ENCODE measurements at places on chromosomes 5 and 9.

GRCh38 chr5:82839881-82840280 lies 237.3 kb downstream of the TMEM167A start:
- no peak for DNase-seq

DNA sequence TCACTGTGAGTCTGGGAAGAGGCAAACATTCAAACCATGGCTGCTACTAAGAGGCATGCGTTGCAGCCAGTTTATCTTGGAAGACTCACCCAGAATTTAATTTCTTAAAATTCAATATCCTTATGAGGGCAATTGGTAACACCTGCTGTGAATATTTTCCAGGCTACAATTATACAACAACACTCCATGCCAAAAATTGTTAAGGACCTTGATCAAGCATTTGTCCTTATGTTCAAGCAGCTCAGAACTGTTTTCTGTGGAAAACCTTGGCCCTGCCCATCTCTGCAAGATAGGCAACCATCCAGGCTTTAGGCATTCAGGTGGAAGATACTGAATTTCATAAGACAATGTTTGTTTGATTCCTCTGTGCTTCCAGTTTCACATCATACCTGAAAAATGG lies 327.8 kb downstream of the FBXL7 start:
- DNase-seq = no peak

- peak; percentile 65 for DNase-seq
Measured at GRCh38 chr5:17037751-17038150, 101.7 kb upstream of the MYO10 start.

GRCh38 chr5:1808439-1808838 lies 7.2 kb downstream of the NDUFS6 start:
- peak; percentile 77 for DNase-seq

DNA sequence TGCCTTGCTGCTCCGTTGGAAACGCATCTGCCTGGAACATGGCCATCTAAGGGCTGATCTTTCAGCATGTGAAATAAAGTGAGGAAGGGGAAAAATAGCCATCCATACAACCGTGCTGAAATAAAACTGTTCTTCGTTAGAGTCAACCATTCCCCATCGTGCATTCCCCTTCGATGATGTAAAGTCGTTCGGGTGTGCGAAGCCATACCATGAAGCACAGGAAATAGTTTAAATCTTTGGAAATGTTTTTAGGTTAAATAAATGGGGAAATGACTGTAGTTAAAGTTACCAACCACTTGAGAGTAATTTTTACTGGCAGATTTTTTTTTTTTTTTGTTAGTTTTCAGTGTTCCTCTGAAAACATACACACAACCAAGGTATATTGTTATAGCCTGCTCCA lies 302.5 kb downstream of the SH3GL2 start:
- DNase-seq = no peak

GRCh38 chr5:79842991-79843390 lies 148.1 kb downstream of the MTX3 start:
- no peak for DNase-seq

DNA sequence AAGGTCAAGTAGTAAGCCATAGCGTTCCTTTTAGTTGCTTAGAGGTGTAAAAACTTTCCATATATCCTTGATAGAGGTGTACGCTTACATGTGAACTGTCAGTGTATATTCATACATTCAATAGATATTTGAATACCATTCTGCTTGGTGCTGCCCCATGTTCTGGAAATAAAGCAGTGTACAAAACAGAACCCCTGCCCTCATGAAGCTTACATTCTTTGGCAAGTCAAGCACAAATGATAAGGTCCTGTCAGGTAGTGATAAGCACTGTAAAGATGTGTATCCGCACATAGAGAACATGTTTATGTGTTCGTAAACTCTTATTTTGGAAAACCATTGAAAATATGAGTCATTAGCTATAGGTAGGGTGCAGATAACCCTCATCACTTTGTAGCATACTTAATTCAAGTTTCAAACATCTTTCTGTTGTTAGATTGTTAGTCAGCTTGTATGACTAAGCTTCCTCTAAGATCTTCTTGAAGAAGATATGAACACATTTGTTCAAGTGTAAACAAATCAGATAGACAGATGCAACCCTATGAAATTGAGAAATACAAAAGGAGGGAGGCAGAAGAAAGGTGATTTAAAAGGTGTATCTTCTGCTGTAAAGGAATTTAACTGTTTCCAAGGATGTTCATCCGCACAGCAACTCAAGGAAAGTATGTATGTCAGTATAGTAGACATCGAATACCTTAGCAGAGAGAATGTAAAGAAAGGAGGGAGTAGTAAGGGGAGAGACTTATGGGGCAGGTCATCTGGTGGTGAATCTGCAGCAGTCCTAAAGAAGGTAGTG lies 1.6 kb downstream of the GTF3C4 start:
- no peak for DNase-seq

GRCh38 chr5:65981548-65981947 lies 55.2 kb downstream of the ERBIN start:
- no peak for DNase-seq

GRCh38 chr9:92097997-92098482 lies 17.2 kb downstream of the SPTLC1 start:
- peak; percentile 73 for DNase-seq

- DNase-seq = peak; percentile 87
Measured at GRCh38 chr5:91151947-91152346, 231.2 kb downstream of the ARRDC3 start.

GRCh38 chr5:78221964-78222451 lies 72.5 kb downstream of the AP3B1 start:
- no peak for DNase-seq

- DNase-seq = peak; percentile 57
Measured at GRCh38 chr9:131960311-131960710, 119.4 kb downstream of the MED27 start.

- no peak for DNase-seq
Measured at GRCh38 chr5:115977096-115977495, 14.8 kb downstream of the LVRN start.

DNA sequence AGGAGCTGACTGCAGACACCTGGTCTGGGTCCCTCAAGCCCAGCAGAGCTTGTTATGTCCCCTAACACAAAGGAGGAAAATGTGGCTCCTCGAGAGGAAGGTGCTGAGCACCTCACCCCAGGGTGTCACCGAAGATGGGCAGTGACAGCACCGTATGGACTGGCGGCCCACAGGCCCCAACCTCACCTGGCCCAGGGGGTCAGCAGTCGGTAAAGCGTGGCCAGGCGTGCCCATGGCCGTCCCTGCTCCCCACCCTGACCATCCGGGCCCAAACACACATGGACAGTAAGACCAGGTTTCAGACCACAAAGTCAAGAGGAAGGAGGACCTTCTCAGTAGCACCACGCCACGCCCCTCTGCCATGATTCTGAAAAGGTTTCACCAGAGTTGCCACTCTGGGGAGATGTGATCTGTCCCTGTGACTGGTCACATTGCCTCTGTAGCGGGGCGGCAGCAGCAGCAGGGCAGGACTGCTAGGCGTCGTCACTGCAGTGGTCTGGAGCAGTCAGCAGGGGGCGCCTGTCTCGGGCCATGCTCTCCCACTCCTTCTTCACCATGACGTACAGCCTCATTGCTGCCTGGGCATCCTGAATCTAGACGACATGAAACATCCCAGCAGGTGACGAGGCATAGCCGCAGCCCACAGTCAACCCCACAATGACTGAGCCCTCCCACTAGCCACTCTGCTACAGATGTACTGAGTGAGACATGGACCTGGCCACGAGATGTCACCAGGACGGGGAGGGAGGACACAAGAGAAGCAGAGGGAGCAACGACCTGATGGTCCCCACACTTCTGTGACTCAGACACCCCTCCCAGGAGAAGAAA lies 11.1 kb downstream of the REXO4 start:
- peak; percentile 22 for DNase-seq

- no peak for DNase-seq
Measured at GRCh38 chr5:173791878-173792277, 96.3 kb upstream of the CPEB4 start.

DNA sequence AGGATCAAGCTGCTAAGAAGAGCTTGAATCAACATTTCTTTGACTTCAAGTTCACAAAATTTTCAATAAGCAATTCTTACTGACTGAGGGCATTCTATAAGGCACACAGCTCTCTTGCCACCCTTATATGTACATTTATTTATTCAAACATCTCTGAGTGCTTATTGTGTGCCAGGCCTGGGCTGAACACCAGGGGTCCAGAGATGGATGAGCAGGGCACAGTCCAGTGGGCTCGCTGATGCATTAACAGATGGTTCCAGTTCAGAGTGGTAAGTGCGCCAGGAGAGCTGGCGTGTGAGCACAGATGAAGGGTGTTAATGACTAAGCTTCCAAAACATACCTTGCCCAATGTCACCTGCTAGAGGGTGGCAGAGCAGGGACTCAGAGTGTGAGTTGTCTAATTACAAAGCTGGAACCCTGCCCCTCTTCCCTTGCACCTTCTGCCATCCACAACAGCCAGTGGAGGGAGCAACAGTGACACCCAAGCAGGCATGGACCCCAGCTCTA lies 24.6 kb downstream of the ALG2 start:
- DNase-seq = no peak

- no peak for DNase-seq
Measured at GRCh38 chr9:109918339-109919163, 138.6 kb downstream of the PALM2AKAP2 start.

All from astrocyte (in vitro differentiated cells and primary cell).